ENCODE measurements at places on chromosomes 4 and X.

- peak; percentile 67 for DNase-seq
Observed at GRCh38 chr4:56410247-56411062, 23.2 kb upstream of the AASDH start.

- DNase-seq = peak; percentile 0
Observed at GRCh38 chrX:94576367-94577004, 902.5 kb downstream of the FAM133A start.

DNA sequence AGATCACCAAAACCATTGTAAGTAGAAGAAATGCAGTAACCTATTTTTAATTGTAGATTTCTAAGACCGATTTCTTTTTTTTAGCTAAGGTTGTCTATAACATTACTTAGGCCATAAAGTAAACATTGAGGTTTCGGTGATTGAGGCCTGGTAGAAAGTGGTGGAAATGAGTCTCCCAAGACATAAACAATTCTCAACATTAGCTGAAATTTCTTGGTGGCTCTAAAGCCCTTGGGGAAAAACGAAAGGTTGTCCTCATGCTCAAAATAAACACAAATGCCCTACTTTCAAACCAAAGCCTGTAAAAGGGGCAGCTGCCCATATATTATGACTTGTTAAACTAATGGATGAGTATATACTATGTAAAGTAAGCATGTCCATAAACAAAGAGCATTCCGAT lies 98.8 kb downstream of the SCFD2 start:
- DNase-seq = no peak

DNA sequence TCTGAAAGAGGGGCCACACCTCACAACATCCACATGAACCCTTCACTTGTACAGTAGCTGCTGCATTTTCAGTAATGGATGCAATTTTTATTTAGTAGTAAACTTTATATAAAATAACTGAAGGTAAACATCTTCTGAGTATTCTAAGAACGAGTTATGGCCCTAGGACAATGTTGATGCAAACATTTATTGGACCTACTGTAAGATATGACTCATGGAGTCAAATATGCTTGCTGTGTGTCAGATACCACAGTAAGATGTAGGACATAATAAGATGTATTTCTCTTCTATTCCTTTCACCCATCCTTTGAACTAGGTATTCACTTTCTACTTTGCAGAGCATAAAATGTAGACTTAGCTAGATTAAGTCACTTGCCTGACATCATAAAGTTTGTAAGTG lies 87.6 kb downstream of the TEX13C start:
- no peak for DNase-seq

DNA sequence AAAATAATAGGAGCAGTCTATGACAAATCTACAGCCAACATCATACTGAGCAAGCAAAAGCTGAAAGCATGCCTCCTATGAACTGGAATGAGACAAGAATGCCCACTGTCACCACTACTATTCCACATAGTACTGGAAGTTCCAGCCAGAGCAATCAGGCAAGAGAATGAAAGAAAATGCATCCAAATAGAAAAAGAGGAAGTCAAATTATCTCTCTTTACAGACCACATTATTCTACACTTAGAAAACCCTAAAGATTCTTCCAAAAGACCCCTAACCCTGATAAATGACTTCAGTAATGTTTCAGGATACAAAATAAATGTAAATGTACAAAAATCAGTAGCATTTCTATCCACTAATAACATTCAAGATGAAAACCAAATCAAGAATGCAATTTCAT lies 249.0 kb downstream of the STK32B start:
- DNase-seq = peak; percentile 62

- no peak for DNase-seq
Observed at GRCh38 chrX:8679550-8679949, 52.4 kb downstream of the ANOS1 start.

DNA sequence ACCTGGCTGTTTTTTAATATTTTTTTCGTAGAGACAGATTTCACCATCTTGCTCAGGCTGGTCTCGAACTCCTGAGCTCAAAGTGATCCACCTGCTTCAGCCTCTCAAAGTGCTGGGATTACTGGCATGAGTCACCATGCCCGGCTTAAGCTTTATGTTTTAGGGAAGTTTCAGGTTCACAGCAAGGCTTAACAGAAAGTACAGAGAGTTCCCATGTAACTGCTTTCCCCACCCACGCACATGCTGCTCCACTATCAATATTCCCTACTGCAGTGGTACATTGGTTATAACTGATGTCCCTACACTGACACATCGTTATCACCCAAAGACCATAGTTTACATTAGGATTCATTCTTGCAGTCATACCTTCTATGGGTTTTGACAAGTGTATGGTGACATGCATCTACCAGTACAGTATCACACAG lies 62.7 kb downstream of the PRPS1 start:
- peak; percentile 21 for DNase-seq

- no peak for DNase-seq
Observed at GRCh38 chr4:95534032-95534431, 14.7 kb downstream of the UNC5C start.

GRCh38 chr4:34766935-34767334 lies 1477.4 kb downstream of the ARAP2 start:
- DNase-seq = no peak

- no peak for DNase-seq
Observed at GRCh38 chr4:126209147-126209546, 894.4 kb downstream of the FAT4 start.

- DNase-seq = no peak
Observed at GRCh38 chr4:151940291-151940690, 179.5 kb upstream of the GATB start.

DNA sequence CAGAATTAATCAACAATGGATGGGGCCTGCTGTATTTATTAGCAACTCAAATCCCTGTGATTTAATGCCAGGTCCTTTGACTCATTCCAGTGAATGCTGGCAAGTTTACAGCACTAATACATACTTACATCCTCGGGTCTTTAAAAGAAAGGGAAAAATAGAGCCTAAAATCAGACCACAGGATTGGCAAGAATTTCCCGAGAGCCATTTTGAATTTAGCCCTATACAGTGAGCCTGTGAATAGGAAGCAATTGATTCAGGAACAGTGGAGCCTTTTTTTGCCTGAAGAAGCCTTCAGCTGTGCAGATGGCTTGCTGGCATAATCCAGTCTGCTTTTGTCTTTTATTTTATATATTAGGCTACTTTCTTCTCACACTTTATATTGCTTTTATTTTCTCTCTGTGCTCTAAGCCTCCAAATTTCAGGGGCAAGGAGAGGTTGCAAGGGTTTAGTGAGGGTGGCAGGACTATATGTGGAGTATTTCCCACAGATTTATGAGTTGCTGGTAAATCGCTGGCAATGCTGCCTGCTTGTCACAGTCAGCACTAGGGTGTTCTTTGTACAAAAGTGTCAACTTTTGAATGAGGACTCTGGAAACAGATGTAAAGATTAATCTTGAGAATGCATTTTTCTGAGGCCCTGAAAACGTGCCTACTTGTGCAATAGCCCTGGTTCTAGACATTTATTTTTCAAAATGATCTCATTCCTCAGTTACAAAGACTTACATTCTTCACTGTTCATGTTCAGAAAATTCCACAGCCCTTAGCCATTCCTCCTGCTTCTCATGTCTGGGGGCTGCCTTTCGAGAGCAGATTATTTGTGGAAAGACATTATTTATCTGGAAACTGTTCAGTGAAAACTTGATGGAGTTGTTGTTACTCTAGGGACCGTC lies 303.5 kb downstream of the SPRY1 start:
- no peak for DNase-seq

- DNase-seq = no peak
Observed at GRCh38 chr4:36815536-36815935, 429.0 kb upstream of the NWD2 start.

- no peak for DNase-seq
Observed at GRCh38 chr4:89737888-89738287, 99.1 kb downstream of the SNCA start.

GRCh38 chr4:147776716-147777115 lies 44.8 kb downstream of the ARHGAP10 start:
- DNase-seq = peak; percentile 34

GRCh38 chr4:156790866-156791265 lies 180.7 kb downstream of the PDGFC start:
- no peak for DNase-seq

GRCh38 chr4:177161781-177162180 lies 147.9 kb upstream of the NEIL3 start:
- no peak for DNase-seq

DNA sequence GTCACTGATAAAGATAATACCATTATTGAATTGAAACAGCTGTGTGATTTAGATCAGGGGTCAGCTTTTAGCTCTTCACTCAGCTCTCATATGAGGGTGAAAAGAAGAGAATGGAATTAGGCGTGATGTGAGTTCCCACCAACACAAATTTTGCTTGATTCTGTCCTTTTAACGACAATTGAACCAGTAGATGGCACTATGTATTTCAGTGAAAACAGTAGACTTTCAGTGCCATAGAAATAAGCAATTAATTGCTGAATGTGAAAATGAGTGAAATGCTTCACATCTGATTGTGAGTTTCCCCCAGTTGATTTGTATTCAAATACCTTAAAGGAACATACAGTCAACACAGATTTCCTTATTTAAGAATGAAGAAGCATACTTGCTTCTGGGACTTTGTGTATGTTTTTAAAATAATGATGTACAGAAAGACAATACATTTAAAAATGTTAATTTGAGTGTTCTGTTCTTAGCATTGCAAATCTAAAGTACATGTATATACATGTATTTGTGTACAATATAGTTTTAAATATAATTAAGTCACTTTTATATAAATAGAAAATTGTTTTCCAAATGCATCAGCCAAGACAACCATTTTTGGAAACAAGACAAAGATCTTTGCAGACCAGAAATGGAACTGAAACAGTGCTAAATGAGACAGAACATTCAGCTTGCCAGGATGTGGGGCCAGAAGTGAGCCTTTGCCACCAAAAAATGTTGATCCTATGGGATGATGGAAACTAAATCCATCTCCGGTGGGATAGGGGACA lies 178.8 kb downstream of the SNCA start:
- peak; percentile 78 for DNase-seq

- DNase-seq = no peak
Observed at GRCh38 chr4:113591982-113592381, 169.6 kb downstream of the CAMK2D start.

GRCh38 chr4:133152831-133153481 lies 3.9 kb downstream of the PCDH10 start:
- DNase-seq = no peak

DNA sequence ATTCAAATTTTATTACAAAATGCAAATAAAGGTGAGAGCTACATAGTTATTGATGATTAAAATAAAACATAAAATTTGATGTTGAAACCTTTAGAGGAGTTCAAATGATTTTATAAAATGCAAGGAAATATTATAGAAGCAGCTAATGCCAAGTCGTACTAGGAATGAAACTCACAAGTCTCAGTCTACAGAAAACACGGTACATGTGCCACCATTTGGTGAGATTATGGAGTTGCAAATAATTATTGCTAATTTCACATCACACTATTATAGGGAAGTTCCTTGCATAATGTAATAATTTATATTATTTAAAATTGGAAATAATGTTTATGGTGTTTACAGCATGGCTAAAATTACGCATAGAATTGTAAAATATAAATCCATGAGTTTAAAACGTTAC lies 1601.7 kb upstream of the TENM3 start:
- peak; percentile 9 for DNase-seq

DNA sequence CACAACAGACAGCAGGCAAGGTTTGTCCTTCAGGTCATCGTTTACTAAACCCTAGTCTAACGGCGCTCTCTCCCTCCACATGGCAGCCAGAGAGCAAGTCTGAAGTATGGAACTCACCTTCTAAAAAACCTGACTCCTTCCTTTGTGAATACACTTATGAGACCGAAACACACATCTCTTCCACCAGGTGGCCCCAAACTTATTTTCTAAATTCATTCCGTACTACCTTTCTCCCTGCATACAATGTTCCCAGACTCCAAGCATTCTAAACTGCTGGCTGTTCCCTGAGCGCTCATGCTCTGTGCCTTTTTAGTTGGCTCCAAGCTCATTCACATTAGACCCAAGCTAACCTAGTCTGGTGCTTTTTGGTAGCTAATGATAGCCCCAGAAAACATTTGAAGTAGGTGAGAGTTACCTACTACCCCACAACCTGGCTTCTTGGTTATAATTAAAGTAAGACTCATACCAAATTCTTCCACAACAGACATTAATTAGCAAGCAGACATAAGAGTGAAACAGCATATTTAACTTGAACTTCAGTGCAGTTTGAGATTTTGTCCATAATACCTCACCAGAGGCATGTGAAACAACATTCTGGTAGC lies 67.6 kb upstream of the DCLK2 start:
- DNase-seq = peak; percentile 65

- no peak for DNase-seq
Observed at GRCh38 chrX:37722595-37722994, 37.0 kb downstream of the XK start.

GRCh38 chrX:24145303-24146186 lies 4.0 kb upstream of the ZFX start:
- DNase-seq = no peak

DNA sequence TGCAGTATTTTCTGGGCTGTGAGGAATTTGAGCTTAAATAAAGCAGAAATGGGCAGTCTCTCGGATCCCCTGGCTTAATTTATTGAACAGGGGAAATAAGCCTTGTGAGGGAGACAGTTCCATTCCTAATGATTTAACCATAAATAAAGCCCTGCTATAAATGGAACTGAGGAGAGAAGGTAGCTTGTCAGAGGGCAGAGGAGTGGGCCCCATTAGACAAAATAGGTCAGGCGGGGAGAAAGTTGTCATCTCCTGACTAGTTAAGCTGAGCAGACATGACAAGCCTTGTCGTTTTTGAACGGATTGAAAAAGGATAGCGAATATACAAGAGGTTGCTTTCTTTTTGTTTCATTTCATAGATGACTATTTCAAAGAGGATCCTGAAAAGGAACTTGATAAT lies 39.3 kb downstream of the SMPX start:
- no peak for DNase-seq

- no peak for DNase-seq
Observed at GRCh38 chrX:107736781-107737531, 38.6 kb downstream of the TSC22D3 start.

DNA sequence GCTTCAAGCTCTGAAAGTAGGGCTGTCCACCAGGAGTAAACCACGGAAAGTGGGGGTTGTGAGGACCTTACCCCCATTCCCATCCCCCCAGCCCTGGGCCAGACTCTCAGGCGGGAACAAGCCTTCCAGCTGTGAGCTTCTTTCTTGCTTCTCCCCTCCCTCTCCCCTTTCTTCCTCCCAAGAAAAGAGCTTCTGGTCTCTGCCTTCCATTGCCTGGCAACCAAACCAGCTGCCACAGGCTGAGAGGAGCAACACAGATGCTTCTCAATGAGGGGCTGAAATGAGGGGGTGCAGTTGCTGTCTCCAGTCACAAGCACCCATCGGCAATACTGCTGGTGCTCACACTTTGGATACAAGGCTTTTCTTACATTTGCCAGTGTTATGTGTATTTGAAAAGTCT lies 72.5 kb downstream of the SLC16A2 start:
- DNase-seq = no peak

- DNase-seq = peak; percentile 69
Observed at GRCh38 chr4:90027565-90027964, 99.6 kb upstream of the CCSER1 start.
